Pancreas (tissue), 10 donors: ENCODE measurements at places on chromosomes 12 and 14. TPM values are rescaled to one million over a fixed set of nuclear protein-coding genes. Genes with fewer than 3 reads are reported as not detected.

SDS gene
- 0.30 TPM for polyA plus RNA-seq

DPY19L2 gene
- 13.8 TPM for polyA plus RNA-seq

SLC25A21 gene
- 0.42 TPM for polyA plus RNA-seq

PLBD2 gene
- polyA plus RNA-seq, result 11.4 TPM

TMEM117 gene
- 1.8 TPM for polyA plus RNA-seq

CRACR2A gene
- 4.2 TPM for polyA plus RNA-seq

ASPG gene
- 0.27 TPM for polyA plus RNA-seq

KRT73 gene
- not detected for polyA plus RNA-seq

PAX9 gene
- not detected for polyA plus RNA-seq
